H4 (cell line): ENCODE measurements at places on chromosomes 2 and 18. TPM values are rescaled to one million over a fixed set of nuclear protein-coding genes. Genes with fewer than 3 reads are reported as not detected.

GRCh38 chr2:141941210-141941714 is 189.6 kb downstream of the LRP1B start:
- DNase-seq, result no peak

Gene RSAD2
- 1.2 and 1.7 TPM in 2 replicates for total RNA-seq

Gene FNDC4
- 0.16 and 0.29 TPM in 2 replicates for total RNA-seq

DNA sequence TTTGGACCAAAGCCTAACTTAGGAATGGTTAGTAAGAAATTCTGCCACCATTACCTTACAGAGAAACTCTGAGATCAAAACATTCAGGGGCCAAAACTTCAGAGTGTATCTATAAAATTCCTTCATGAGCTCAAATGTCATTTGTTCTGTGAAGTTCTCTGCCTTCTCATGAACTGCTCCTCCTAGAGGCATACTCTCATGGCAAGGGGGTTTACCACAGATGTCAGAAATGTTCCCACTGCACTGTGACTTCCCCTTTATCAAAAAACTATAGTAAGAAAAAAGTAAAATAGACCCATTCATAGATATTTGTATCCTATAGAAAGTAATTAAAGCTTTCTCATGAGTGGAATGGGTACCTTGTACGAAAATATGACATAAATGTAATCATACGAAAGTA is 68.5 kb downstream of the USP40 start:
- DNase-seq, result no peak

- no peak for DNase-seq
Measured at GRCh38 chr2:224545884-224546644, 39.1 kb downstream of the CUL3 start.
